Peyer's patch (tissue), 4 donors: ENCODE measurements at places on chromosomes 5 and 9. TPM values are rescaled to one million over a fixed set of nuclear protein-coding genes. Genes with fewer than 3 reads are reported as not detected.
A peak's percentile ranks its signal among the peaks of the same experiment; 100 is the strongest.

The IER5L gene
- 2.5 TPM for total RNA-seq

The SUSD3 gene
- total RNA-seq, result 21.5 TPM

The PCDHGA9 gene
- total RNA-seq, result 3.4 TPM

The PCDHB10 gene
- 0.76 TPM for total RNA-seq

The GARIN3 gene
- total RNA-seq, result not detected

The PRR16 gene
- 4.4 TPM for total RNA-seq

The CER1 gene
- total RNA-seq, result 7.6 TPM

The CCDC183 gene
- 23.6 TPM for total RNA-seq

DNA sequence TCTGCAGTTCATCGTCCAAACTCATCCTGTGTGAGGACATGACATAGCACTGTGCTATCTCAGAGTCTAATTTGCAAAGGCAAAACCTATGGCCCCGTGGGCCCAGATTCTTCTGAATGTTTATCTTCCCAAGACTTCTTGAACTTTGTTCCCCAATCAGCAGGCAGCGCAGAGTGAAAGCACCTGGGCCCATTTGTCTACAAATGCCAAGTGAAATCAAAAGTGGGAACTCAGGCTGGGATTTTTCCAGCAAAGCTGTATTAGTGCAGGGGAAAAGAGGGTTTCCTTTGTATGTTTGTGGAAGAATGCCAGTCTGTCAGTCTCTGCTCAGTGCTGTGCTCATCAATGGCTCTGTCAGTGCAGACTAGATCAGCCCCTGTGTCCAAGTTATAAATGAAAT lies 55.8 kb downstream of the FOXD1 start:
- DNase-seq, result peak; percentile 54

- no peak for DNase-seq
Measured at GRCh38 chr5:142000704-142001484, 11.9 kb downstream of the GNPDA1 start.

DNA sequence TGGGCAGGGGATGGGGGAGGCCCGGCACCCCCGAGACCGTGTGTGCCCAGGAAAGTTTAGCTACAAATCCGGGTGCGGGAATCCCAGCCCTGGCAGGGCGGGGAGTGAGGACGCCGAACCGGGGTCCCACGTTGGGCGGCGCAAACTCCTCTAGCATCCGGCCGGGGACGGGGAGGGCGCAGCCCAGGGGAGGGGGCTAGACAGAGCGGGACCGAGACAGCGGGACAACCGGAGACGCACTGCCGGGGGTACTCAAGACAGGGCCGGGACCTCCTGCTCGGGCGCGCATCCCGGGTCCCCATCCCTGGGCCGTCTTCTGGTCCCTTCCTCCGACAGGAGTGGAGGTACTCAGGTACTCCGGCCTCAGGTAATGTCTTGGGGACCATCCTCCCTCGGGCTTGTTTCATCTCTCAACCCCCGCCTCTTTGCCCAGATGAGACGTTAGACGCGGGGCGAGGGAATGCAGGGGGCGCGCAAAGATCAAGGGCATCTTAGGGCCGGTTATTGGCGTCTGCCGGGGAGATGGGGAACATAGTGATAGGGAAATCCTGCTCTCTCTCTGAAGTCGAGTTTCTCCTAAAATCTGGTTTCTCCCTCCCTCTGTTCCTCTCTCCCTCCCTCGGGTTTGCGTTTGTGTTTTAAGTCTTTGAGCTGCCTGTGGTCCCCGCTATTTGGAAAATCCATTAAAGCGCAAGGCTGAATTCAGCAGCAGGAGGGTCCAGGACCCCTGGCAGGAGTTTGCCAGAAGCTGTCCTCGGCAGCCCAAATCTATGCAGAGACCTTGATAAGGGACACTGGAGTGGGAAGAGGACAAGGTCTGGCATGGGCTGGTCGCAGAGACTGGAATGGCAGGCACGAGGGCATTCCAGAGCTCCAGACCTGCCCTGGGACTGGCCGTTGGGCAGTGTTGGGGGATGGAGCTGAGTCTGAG lies 815 bp downstream of the PDZD2 start:
- no peak for DNase-seq

- peak; percentile 44 for DNase-seq
Measured at GRCh38 chr5:142015781-142016533, 3.1 kb upstream of the GNPDA1 start.

DNA sequence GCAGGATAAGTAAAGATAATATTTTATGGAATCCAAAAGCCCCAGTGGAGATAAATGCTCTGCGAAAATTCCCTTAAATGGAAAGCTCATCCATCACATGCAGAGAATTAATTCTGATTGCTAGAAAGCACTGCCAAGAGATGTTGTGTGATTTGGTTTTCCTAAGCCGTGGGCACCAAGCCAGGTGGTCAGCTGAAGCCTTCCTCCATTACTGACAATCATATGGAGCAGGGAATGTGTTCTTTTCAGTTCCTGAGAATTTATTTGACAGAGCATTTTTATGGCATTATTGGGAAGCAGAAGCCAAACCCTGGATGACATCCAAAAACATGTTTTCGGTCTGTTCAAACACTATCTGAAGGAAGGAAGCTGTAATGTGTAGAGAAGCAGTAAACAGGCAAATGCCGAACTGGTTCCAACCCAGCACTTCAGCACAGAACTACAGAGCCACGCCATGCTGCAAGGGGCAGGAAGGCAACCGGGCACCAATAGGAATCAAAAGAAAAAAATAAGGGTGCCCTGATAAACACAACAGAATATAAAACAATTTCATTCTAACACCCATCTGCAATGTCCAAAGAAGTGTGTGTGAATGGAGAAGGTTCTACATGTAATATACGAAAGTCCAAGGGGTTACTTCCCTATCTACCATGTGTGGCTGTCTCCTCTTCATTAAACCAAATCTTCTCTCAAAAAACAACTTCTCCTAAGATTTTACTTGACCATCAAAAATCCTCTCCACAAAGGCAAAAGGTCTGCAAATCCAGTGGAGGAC lies 12.3 kb downstream of the ARSB start:
- no peak for DNase-seq

DNA sequence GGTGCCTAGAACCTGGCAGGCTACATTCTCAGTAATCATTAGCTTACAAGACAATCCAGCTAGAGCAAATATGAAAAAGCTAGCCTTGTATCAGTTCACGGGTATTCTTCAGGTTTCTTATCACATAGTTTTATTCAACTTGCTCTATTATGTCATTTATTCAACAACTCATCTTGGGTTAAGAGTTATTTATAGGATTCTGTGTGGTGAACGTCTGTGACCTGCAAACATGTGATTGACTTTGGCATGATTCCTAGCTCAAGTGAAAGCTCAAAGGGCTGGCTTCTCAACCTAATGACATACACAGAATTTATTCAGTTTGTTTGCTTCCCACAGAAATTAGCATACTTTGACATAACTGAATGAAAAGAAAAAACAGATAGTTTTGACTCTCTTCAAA lies 173.1 kb downstream of the PLPPR1 start:
- no peak for DNase-seq

GRCh38 chr9:88553350-88553749 lies 18.4 kb downstream of the NXNL2 start:
- DNase-seq, result no peak

- no peak for DNase-seq
Measured at GRCh38 chr9:109052416-109052815, 39.1 kb upstream of the CTNNAL1 start.

- DNase-seq, result no peak
Measured at GRCh38 chr5:57937501-57938173, 455.0 kb upstream of the ACTBL2 start.

DNA sequence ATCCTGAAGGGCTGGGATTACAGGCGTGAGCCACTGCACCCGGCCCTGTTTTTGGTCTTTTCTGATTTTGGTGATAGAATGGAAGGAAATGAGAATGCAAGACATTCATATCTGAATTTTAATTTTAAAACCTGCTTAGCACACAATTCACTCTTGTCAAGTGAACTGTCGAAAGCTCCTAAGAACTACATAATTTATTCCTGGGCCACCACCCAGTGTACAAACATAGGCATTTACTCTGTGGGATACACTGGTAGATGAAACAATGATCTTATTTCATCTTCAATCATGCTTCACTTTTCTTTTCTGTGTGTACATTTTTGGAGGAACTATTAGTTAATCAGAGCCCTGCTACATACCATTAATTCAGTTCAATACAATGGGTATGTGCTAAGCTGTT lies 227.3 kb downstream of the EBF1 start:
- DNase-seq, result no peak
